ENCODE measurements at places on chromosomes 4 and X.

GRCh38 chr4:121070274-121070673 is 2.1 kb downstream of the NDNF start:
- no peak for DNase-seq

DNA sequence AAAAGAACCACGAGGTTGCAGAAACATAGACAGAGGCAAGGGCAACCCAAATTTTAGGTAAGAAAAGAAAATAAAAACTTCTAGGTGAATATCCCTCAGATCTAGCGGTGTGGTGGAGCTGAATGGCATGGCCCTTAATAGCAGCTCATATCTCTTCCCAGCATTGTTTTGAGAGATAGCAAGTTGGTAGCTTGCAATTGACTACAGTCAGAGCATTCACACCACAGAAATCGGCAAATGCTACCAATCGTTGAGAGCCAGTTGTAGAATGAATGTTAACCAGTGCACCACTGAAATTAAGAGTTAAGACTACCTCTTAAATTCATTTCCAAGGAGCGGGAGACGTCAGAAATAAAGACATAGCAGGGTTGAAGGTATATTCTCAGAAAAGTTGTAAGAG is 184.0 kb upstream of the KIT start:
- no peak for DNase-seq

DNA sequence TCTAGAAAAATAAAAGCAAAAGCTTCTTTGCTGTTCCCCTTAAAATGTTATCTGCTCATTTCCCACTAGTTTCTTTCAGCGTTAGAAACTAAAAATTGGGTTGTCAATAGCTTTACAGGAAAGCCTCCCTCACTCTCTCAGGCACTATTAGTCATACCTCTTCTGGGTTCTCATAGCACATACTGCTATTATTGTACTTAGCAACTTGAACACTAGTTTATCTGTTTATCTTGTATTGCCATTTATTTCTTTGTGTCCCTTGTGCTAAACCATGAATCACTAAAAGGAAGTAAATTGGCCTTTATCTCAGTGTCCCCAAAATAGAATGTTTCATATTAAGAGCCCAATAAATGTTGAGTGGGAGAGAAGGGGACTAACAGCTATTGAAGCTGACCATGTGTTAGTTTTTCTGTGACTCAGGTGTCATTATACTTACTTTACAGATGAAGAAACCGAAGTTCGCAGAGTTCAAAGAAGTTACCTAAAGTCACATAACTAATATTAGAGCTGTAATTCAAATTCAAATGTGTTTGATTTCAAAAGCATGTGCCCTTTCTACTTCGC is 124.8 kb upstream of the CITED1 start:
- DNase-seq = no peak

DNA sequence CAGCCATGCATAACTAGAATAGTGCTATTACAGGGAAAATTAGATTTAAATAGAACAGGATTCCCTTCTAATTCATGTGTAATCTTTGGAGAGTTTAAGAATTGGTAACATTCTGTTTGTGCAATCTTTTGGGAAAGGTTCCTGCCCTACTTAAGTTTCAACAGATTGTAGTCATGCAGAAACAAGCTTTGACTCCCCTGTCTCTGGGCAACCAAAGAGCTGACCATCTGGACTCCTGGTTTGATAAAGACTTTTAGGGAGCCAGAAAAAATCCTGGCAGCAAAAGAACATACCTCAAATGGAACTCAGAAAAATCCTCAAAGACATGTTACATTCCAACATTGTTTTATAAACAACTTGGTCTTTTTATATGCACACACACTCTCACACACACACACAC is 191.1 kb upstream of the NEIL3 start:
- DNase-seq = no peak

DNA sequence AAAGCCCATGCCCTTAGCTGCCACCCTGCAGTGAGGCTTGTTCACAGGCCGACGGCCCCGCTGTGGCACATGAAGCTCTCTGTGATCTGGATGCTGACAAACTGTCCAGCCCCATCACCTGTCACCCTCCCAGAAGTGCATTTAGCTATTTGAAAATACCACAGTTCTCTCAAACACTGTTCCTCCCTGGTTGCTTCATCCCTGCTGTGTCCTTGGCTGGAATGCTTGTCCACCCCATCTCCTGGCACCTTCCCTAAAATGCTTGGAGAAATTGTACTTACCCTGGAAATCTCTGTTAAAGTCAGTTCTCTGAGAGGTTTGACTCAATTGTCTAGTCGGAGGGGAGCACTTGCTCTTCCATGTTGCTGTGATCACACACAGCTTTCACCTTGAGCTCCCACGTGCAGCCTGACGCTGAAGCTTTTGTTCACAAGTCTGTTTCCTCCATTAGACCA is 10.1 kb downstream of the SYNPO2 start:
- DNase-seq = no peak

DNA sequence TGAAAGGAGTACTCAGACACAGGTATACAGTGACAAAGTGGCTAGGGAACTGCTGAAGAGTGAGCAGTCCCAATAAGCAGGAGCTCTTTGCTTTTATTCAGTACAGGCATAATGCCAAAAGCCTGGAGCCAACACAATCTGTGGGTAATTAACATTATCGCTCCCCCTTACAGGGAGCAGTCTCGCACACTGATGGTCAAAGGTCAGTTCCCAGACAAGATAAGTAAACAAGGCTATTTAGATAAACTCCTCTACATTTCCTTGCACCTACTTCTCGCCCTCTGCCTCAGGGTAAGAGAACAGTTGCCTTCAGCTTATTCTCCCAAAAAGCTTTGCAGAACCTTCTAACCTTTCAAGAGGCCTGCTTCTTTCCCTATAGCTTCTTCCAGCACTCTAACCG is 73.9 kb upstream of the TAF9B start:
- DNase-seq = no peak

DNA sequence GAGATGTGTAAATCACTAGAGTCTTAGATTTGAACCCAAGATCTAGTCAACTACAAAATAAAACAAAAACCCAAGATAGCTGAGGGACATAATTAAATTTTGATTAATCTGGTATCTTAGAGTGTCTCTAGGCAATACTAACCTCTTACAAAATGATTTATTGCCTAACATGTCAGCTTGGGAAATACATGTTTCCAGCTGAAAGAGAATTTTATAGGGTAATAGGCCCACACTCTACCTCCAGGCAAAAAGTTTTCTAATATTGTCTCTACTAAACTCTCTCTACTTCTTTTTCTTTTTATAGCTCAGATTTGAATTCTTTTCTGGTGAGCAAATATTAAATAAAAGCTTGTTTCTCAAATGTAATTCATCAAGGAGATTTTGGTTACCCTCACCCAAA is 263.2 kb downstream of the IL15 start:
- DNase-seq = no peak

GRCh38 chr4:7970361-7970946 is 30.8 kb upstream of the AFAP1 start:
- DNase-seq = no peak

- no peak for DNase-seq
Measured at GRCh38 chrX:112056476-112056875, 26.1 kb downstream of the TRPC5 start.

- no peak for DNase-seq
Measured at GRCh38 chrX:85140964-85141363, 102.6 kb downstream of the SATL1 start.

GRCh38 chr4:66855956-66856355 is 689.3 kb downstream of the CENPC start:
- no peak for DNase-seq

GRCh38 chr4:119570401-119570800 is 58.2 kb downstream of the PDE5A start:
- DNase-seq = no peak

GRCh38 chr4:70613306-70614183 is 15.0 kb upstream of the ENAM start:
- no peak for DNase-seq

GRCh38 chr4:111952688-111953087 is 192.6 kb upstream of the FAM241A start:
- no peak for DNase-seq

DNA sequence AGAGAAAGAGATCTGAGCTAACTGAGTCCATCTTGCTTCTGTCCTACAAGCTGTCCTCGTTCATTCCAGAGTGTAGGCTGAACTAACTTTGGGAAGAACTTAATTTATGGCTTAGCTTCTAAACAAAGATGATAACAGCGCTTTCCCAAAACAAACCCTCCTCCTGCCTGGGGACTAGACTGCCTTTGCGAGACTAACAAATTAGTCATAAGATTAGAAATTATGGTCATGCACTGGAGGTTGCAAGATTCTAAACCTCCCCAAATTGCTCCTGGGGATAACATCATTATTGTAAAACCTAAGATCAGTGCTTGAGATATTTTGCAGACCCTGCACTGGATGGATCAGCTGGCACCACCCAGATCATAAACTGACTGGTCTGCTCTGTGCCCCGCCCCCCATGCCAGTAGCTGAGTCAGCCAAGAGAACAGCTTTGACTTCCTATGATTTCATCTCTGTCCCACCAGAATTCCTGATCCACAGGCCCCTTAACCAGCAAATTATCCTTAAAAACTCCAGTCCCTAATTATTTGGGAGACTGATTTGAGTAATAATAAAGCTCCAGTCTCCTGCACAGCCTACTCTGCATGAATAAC is 883.3 kb downstream of the TRIML1 start:
- DNase-seq = no peak

DNA sequence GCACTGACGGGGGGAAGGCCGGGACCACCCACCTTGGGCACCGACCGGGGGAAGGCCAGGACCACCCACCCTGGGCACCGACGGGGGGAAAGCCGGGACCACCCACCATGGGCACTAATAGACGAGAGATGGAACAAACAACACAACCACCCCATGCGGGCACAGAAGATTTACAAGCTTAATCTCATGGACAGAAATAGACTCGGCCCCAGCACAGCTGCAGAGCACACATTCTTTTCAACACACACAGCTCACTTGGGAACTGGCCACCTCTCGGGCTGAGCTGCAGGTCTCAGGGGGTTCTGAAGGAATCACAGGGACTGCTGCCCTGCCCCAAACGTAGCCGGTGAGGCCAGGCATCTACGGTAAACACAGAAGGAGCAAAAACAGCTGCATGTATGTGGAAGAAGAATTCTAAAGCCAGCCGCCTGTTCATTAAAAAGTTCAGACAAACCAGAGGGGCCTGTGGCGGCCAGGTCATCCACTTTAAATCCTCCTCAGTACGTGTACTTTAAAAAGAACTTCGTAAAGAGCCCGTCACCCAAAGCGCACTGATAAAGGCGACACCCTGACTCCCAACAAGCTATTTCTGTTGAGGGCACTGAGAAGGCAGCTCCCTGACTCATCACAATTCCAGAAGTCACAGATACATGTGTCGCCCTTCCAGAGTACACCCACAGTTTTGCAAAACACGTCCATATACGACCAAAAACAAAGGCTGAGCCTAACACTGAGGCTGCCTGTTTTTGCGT is 17.7 kb downstream of the PPP2R3B start:
- no peak for DNase-seq

- no peak for DNase-seq
Measured at GRCh38 chr4:150261571-150261970, 183.3 kb downstream of the DCLK2 start.

GRCh38 chrX:155213731-155214130 is 2.5 kb upstream of the VBP1 start:
- no peak for DNase-seq

- DNase-seq = no peak
Measured at GRCh38 chr4:99801005-99801699, 15.5 kb upstream of the DAPP1 start.

DNA sequence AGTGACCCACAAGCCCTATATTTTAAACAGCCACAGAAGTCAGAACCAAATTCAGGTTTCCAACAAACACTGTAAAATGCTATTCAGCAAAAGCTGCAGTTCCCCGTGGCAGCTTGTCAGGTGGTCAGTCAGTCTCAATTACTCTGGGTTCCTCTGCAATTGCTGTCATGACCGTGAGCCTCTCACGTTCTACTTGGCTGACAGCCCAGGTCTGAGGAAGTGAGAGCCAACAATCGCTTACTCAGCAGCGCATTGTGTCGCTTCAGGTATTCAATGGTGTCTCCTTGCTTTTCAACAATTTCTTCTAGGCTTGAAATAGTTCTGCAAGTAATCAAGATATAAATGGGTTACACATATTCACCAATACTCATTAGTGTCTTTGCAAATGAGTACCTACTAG is 25.8 kb downstream of the TRIM75 start:
- peak; percentile 16 for DNase-seq

- no peak for DNase-seq
Measured at GRCh38 chrX:143435916-143436315, 81.4 kb downstream of the SPANXN3 start.

- no peak for DNase-seq
Measured at GRCh38 chr4:101958547-101958946, 168.0 kb downstream of the BANK1 start.

- no peak for DNase-seq
Measured at GRCh38 chr4:107255596-107255995, 219.5 kb upstream of the DKK2 start.

- no peak for DNase-seq
Measured at GRCh38 chr4:113952452-113953029, 26.9 kb downstream of the ARSJ start.

DNA sequence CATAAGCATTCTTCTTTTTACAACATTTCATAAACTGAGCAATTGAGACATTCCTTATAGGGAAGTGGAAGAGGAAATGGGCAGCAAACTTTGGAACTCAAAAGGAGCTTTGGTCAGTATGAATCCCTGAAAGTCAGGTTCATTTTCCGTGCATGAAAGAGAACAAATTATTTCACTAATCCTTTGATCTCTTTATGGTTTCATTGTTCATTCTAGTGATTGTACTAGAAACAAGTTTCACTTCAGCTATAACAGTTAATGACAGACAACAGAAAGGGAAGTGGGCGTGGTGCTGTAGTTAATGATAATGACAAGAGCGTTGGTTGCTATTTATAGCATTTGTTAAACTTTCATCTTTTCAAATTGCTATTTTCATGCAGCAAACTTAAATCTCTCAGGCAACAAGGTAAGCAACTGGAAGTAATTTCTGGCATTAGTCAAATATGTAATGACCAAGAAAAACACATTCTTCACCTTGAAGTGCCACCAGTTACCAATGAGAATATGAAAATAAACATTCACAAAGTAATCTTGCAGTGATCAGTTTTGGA is 98.4 kb downstream of the AREG start:
- no peak for DNase-seq

Measured in epithelial cell of prostate (primary cell).